AG08395 (cell line): ENCODE measurements at places on chromosomes 3 and 15.

DNA sequence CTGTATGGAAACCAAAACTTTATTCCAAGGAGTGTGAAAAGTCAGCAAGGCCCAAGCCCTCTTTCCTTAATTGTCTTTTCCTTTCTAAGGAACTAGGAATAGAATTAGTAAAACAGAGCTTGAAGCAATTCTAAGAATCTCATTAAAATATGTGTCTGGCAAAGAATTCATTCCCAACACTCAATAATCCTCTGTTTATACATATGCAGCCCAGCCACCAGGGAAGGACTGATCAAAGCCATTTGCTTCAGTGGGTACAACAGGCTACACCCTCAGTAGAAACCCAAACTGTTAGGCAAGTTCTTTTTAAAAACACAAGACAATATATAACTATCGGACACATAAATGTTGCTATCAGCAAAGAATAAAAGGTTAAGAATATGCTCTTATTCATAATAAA lies 266.9 kb downstream of the ERC2 start:
- no peak for DNase-seq

GRCh38 chr15:88509964-88510363 lies 36.5 kb downstream of the DET1 start:
- no peak for DNase-seq

DNA sequence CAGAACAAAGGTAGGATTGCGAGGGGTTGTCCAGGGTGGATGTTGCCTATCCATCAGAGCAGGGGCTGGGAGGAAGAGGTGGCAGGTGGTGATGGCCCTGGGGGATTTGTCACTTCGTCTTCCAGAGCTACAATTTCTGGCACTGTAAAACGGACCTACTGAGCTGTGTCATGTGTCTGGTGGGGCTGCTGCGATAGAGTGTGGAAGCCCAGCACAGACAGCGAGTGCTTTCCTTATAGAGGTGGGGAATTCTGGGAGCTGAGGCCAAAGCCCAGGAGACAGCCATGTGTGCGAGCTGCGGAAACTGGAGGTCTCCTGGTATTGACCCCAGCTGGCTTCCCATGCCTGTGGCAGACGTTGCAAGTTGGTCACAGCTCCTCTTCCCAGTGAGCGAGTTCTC lies 61.2 kb upstream of the SEC22A start:
- DNase-seq: no peak

GRCh38 chr15:44158111-44158510 lies 37.0 kb downstream of the FRMD5 start:
- DNase-seq: no peak

- DNase-seq: no peak
Measured at GRCh38 chr15:92831336-92831654, 68.8 kb upstream of the CHD2 start.

- peak; percentile 42 for DNase-seq
Measured at GRCh38 chr3:87333393-87333892, 57.1 kb upstream of the POU1F1 start.

- DNase-seq: no peak
Measured at GRCh38 chr15:75659928-75660645, 12.4 kb downstream of the SNX33 start.

GRCh38 chr3:11600501-11601282 lies 43.0 kb downstream of the VGLL4 start:
- peak; percentile 91 for DNase-seq

DNA sequence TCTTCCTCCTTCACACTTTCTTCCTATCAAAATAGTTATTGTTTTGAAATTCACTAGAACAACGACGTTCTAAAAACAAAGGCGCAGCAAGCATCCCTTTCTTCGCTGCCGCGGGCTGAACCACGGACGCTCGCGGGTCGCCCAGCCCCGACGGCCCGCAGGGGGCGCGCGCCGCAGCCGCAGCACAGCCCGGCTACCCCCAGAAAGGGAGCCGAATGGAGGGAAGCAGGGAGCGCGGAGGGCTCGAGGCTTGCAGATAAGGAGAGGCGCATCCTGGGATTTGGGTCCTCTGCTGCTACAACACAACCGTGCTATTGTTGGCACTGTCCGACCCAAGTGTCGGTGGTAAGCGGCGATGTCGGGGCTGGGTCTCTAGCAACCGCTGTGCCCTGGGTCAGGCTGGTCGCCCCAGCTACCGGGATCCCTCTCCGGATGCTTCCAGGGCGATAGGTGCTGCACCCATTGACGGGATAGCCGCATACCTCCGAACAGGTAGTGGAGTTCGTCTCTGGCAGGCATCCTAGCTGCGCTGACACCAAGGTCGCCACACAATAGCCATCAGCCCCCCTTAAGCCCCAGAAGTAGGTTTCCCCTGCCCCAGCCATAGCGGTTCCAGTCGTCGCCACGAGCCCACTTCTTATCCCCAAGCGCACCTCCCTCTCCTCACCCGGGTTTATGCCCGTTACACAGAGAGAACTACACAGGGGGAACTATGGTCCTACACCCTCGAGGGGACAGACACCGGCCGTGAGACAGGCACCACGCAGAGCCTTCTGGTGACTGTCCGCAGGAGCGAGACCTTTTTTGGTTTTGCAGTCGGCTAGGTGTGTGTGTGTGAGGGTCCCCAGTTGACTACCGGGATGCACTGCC lies 6.0 kb downstream of the ONECUT1 start:
- no peak for DNase-seq

- DNase-seq: no peak
Measured at GRCh38 chr15:82545478-82545877, 5.2 kb upstream of the RPS17 start.

GRCh38 chr3:112736386-112736785 lies 95.4 kb upstream of the CCDC80 start:
- DNase-seq: no peak

DNA sequence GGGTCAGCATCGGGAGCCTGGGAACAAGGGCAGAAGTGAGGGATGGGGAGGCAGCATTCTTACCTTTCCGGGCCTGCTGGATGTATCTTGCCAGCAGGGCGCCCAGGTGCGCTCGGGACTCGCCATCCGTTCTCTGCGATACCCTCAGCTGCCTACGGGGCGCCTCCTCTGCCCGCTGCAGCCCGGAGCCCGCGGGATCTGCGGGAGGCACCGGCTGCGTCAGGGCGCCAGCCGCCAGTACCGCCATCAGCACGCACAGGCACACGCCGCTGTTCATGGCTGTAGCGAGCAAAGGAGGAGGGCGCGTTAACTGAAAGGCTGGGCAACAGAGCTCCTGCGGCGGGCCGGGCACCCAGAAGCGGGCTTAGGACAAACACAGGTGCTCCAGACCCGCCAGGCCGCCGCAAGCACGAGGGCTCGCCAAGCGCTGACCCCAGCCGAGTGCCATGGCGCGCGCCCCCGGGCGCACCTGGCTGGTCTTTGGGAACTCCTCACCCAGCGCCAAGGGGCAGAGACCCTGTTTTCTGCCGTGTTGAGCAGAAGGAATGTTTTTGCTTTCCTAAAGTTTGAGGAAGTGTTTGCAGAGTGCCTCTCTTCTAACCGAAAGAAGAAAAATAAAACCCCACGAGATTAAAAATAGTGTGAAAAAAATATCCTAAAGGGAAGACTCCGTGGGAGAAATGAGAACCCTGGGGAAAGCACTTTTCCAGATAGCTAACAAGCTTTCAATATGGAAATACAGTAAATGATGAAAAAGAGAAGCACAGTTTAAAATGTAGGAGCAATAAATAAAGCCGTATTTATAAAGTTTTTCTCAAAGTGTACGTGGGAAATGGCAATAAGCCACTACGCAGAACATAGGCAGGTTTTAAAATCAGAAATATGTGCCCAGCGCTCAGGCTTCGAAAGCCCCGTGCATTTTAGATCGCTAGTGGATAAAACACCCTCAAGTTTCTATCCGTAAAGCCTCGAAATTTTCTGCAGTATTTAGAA lies 2.3 kb downstream of the CCK start:
- DNase-seq: no peak

DNA sequence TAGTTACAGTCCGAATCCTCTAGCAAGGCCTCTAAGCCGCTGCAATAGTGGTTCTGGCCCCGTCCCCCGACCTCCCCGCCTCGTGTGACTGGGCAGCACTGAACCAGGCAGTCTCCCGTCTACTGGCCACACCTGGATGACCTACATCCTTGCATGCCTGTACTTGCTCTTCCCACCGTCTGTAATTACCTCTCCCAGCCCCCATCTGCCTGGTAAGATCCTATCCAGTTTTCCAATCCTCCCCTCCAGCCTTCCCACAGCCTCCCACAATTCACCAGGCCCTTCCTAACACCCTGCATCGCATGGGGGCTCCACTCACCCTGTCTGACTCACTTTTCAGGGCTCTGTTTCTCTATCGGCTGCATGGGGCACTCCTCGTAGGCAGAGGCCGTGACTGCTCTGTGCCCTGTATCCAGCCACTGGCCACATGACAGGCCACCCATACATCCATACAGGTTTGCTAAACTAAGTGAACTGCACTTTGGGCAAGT lies 32.8 kb downstream of the XXYLT1 start:
- DNase-seq: no peak

DNA sequence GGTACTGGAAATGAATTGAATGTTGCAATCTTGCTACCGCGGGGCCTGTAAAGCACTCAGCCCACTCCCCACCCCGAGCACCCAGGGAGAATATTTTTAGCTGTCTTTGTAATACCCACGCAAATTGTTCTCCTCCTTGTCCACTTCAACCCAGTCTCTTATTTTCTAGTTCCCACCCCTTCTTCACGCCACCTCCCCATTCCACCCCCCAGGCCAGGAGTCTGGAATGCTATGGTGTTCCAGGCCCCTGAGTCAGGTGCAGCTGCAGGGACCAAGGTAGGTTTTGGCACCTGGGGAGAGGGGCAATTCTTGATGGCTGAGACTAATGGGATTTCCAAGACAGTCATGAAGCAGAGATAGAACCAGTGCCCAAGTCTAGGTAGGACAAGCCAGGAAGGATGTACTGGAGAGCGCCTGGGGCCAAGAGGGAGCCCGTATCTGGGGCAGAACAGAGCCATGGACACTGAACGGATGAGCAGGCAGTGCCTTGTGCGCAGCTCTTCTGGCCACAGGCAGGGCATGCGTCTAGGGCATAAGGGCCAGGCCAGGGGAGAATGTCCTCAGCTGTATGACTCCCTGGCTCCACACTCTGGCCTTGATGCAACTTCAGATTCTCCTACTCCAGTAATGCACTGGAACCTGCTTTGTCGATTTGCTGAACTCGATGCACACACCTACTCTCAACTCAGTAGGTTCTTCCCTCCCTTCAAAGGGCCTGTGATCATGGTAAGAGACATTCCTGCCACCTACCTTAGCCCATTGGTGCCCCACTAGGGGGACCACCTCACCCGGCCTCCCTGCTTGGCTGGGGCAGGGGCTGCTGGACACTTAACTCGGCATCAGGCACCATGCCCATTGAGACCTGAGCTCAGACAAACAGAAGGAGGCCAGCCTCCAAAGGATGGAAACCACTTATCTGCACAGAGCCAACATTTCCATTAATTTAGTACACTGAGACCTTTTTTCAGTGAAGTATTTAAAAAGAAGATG lies 34.6 kb upstream of the MAGEF1 start:
- no peak for DNase-seq

- peak; percentile 22 for DNase-seq
Measured at GRCh38 chr15:75397494-75397893, 29.1 kb upstream of the MAN2C1 start.

GRCh38 chr15:54026891-54027290 lies 48.6 kb downstream of the UNC13C start:
- no peak for DNase-seq

DNA sequence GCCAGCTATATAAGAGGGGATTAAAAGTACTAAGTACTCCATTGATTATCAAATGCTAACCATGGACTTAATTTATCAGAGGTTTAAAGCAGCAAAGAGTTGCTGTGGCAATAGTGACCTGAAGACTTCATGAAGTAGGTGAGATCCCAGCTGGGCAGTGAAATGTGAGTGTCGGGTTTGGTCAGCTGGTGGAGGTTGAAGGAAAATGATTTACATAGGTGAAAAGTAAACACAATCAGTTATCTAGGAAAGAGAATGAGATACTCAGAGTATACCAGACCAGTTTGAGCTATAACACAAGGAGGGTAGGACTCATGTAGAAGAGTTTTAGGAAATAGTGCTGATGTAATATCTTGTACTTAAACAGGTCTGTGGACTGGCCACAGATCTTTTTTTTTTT lies 16.5 kb upstream of the FBXO22 start:
- DNase-seq: no peak

GRCh38 chr3:72033666-72034428 lies 248.9 kb upstream of the PROK2 start:
- no peak for DNase-seq

- no peak for DNase-seq
Measured at GRCh38 chr3:11522398-11522715, 121.4 kb downstream of the VGLL4 start.

- DNase-seq: no peak
Measured at GRCh38 chr3:355622-356021, 159.1 kb downstream of the CHL1 start.

DNA sequence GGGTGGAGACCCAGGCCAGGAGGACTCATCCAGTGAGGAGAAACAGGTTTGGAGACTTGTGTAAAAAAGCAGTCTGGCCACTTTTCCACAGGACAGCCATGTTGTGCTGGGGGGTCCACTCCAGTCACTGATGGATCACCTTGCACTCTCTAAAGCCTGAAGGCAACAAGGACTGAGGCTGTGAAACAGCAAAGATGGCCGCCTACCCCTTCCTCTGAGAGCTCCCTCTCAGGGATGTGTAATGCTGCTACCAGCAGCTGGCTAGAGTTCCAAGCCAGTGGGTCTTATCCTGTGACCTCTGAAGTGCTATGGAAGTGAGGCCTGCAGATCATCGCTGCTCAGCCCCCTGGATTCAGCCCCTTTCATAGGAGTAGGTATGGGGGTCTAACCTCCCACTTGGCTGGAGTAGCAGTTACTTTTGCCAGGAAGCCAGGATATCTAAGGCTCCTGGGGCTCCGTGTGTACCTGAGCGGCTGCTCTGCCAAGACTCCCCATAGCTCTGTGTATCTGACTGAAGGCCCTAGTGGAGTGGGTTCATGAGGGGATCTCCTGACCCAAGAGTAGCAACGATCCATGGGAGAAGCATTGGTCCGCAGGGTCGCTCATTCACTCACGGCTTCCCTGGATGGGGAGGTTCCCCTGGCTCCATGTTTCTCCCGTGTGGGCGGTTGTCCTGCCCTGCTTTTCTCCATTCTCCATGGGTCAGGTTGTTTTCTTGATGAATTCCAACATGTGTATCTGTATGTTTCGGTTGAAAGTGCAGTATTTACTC lies 69.9 kb upstream of the TNFSF10 start:
- no peak for DNase-seq

- DNase-seq: peak; percentile 42
Measured at GRCh38 chr3:159724627-159725026, 264.0 kb upstream of the IL12A start.

DNA sequence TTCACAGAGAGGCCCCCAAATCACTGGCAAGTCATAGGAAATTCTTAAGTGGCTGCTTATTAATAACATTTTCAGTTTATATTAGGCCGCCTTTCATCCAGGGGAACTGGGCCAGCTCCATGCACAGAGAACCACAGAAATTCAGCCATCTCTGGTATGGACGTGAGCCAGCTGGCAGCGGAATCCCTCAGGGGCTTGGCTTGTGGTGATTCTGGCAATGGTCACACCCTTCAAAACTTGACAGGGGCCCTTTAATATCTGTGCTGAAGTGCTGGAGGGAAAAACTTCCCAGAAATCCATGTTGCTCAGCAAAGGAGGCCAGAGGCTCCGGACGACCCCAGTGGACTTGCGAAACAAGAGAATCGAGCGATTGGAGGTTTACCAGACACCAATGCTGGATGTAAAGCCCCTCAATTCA lies 11.3 kb downstream of the PRICKLE2 start:
- DNase-seq: peak; percentile 71
